ENCODE measurements at places on chromosomes 7 and 10.
A peak's percentile ranks its signal among the peaks of the same experiment; 100 is the strongest.

DNA sequence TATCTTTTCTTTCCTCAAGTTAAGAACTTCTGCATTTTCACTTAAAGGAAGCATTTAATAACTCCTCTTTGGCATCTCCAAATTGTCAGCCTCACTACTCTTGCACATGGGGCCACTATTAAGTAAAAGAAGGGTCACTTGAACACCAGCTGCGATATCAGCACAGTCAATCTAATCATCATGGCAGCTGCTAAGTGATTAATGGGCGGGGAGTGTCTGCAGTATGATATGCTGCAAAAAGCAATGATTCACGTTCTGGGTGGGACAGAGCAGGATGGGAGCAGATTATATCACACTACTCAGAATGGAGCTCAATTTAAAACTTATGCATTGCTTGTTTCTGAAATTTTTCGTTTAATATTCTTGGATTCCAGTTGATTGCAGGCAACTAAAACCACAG, 447.4 kb upstream of the PFKP start:
- DNase-seq, result no peak

GRCh38 chr7:22823142-22823497, 471 bp upstream of the TOMM7 start:
- no peak for DNase-seq

DNA sequence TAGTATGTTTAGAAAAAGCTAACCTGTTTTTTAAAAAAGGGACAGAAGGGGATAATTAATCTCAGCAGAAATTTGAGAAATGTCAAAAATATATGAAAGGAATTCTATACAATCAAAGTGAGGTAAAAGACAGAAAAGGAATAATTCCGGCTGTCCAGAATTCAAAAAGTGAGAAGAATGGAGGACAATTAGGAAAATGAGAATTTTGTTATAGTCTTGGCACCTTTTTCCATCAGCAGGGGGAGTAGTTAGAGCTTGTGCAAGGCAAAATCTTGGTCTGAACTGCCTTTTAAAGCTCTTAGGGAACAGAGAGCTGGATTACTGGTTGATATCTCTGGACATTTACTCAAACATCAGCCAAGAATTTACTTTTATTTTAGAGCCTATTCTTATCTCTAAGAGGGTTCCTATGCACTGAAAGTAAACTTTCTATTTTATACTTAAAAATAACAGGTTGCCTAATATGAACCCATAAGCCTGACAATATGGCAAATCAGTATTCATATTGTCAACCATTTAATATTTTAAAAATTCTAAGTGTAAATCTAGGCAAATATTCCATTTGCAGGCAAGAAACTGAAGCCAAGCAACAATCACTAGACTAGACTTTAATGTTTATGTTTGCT, 185.6 kb downstream of the ANK3 start:
- DNase-seq, result peak; percentile 54

GRCh38 chr10:72164617-72165016, 51.2 kb upstream of the ANAPC16 start:
- peak; percentile 34 for DNase-seq

- no peak for DNase-seq
Measured at GRCh38 chr10:124176349-124177179, 83.2 kb upstream of the CHST15 start.

GRCh38 chr7:110929480-110930249, 161.3 kb upstream of the LRRN3 start:
- no peak for DNase-seq

DNA sequence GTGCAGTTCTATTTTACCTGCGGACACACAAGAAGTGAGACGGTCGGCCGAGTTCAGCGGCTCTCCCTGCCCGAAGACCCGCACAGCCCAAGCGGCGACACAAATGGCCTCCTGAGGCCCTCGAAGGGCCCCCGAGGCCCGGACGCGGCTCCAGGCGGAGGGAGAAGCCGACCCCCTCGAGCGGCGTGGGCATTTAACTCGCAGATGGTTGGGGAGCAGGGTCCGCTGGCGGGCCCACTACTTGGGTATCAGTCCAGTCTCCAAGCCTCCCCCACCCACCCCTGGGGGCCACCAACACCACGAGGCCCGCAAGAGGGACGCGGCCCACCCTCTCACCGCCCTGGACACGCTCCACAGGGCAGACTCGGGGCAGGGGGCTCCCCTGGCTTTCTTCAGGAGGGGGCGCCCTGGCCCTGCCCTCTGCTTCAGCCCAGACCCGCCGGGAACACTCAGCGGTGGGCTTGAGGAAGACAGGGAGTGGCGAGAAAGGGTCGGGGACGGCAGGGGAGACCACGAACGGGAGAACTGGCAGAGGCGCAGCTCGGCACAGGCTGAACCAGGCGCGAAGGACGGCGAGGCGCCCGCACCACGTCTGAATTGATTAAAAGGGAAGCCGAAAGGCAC, 1.7 kb downstream of the IGF2BP3 start:
- no peak for DNase-seq

DNA sequence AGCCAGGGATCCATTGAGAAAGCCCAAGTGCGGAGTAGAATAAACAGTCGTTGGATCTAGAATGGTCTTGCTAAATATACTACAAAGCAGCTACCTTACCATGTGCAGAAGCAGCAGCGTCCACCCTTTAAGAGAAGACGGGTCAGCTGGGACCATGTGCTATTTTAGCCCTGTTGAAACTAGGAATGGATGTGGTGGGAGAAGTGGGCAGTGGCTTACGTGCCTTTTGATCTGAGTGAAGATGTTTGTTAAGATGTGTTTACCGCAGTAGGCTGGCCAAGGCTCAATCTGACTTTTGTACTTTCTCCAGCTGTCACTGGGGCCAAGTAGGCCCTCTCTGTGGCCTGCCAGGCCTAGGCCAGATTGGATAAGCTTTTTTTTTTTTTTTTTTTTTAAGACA, 9.2 kb downstream of the HABP2 start:
- peak; percentile 30 for DNase-seq

DNA sequence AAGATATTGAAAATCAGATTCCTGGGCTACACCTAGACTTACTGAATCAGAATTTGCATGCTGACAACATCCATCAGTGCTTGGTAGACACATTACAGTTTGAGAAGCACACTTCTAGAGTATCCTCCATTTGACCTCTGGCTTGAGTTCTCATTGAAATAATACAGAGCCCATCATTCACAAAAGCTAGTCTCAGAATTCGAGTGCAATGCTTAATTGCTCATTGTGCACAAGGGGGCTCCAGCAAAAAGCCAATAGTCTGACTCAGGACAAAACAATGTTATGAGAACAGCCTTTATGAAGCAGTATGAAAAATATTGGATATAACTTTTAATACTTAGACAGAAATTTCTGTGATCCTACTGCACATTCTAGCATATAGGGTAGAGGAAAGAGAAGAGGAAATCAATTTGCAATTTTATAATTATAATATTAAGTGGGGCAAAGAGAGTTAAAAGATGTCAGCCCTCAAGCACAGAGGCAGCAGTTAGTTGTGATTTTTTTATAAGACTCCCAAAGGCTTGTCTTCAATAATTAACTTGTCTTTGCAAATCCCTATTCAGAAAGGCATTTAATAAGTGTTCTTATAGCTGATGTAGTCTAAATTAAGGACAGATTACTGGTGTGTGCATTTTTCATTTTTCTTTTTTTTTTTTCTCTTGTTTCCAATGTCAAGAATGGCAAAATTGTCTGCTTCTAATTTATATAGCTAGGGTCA, 105.8 kb upstream of the ANK3 start:
- DNase-seq, result no peak

- DNase-seq, result peak; percentile 73
Measured at GRCh38 chr10:28991333-28992270, 297.3 kb upstream of the LYZL1 start.

- peak; percentile 91 for DNase-seq
Measured at GRCh38 chr7:106421181-106421762, 136.5 kb upstream of the NAMPT start.

GRCh38 chr7:95046494-95047240, 139.3 kb downstream of the PPP1R9A start:
- DNase-seq, result no peak

GRCh38 chr7:24701261-24702235, 55.7 kb downstream of the GSDME start:
- peak; percentile 91 for DNase-seq

Data from AG10803 (cell line).